ENCODE measurements at places on chromosomes 11 and 22. TPM values are rescaled to one million over a fixed set of nuclear protein-coding genes. Genes with fewer than 3 reads are reported as not detected.

GRCh38 chr11:86589204-86589603 lies 83.2 kb downstream of the ME3 start:
- no peak for DNase-seq

SPCS2 gene
- 17.1 TPM for total RNA-seq

DNA sequence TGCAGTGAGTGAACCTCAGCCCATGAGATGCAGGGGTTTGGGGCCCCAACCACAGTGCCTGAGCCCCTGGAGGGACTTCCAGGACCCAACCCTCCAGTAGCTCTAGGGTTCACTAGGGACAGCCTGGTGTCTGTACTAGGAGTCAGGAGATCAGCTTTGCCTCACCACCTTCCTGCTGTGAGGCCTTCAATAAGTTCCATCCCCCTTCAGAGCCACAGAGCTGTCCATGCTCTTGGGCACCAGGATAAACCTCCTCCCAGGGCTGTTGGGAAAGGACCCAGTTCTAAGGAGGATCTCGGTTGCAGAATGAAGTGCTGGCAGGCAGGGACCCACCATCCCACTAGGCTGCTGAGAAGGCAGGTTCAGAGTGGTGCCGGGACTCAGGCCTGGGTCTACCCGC lies 9.7 kb downstream of the ARHGEF17 start:
- no peak for DNase-seq

GRCh38 chr22:32237906-32238305 lies 17.2 kb downstream of the SLC5A4 start:
- DNase-seq: no peak

DNA sequence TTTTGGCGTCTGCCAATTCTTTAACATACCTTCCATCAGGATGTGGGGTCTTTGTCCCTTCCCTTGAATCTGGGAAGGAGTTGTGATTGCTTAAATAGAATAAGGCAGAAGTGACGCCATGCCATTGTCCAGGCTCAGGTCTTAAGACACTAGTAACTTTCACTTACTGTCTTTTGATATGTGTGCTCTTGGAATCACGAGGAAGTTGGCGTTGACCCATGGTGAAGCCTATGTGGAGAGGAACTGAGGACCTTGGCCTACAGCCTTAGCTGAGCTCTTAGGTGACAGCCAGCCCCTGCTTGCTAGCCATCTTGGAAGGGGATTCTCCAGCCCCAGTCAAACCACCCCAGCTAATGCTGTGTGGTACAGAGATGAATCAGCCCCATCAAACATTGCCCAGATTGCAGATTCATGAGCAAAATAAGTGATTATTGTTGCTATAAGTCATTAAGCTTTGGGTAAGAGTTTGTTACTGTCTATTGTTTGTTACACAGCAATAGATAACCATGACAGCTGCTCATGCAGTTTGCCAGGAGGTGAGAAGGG lies 17.6 kb upstream of the CLPB start:
- no peak for DNase-seq

- peak; percentile 8 for DNase-seq
Measured at GRCh38 chr22:19085233-19085718, 36.9 kb downstream of the DGCR2 start.

KBTBD4 gene
- total RNA-seq: 30.9 TPM

DNA sequence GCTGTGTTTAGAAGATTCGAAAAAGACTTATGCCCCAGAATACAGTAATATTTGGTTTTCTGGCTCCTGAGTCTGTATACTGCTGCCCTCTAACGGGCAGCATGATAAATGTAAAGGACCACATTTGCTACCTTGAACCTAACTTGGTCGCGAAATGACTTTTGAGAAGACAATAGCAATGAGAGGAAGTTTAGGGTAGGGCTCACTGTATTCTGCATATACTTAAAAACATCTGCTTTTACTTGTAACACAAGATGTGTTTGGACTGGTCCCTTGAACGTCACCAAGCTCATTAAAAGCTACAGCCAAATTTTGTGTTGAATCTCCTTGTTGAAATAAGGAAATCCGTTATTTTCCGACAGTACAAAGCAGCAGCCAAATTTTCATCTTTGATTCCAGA lies 309.1 kb downstream of the SWAP70 start:
- DNase-seq: peak; percentile 8

DNA sequence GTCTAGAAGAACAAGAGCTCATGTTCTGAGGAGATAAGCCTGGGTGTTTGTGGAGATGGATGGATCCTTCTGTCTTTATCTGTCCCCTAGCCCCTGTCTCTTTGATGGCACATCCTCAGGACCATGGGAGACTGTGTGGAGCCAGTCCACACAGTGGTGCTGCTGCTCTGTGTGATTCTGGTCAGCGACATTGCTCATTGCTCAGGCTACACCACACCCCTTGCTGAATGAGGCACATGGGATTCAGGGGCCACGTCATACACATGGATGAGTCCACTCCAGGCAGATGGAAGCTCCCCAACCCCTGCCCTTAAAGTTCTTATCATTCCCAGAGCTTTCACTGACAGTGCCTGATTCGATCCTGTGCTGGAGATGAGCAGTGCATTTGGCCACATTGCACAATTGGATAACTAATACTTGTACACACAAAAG lies 222.2 kb downstream of the NAV2 start:
- DNase-seq: peak; percentile 33

IL17REL gene
- total RNA-seq: not detected

DNA sequence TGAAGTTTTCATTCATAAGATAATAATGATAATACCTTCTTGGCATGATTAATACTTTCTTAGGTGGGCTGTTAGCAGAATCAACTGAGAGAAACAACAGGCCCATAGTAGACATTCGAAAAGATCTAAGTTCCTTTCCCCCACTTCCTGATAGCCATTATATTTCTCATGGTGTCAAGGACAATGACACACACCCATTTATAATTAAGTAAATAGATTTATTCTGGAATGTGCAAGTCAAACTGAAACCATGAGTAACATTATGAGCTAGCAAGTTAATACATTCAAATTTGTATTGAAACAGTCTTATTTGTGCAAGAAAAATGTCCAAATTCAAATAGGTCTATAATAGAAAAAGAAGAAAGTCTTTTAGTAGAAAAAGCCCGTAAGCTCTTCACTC lies 301.1 kb downstream of the GUCY1A2 start:
- no peak for DNase-seq

DNA sequence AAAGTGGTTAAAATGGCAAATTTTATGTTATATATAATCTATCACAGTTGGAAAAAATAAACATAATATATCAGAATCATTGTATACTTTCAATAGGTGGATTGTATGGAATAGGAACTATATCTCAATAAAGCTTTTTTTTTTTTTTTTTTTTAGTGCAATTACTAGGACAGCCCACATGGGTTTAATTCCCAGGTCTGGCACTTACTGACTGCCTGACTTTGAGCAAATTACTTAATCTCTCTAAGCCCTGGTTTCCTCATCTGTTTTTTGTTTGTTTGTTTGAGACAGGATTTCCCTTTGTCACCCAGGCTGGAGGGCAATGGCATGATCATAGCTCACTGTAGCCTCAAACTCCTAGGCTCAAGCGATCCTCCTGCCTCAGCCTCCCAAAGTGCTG lies 26.1 kb upstream of the BAIAP2L2 start:
- DNase-seq: no peak

DNA sequence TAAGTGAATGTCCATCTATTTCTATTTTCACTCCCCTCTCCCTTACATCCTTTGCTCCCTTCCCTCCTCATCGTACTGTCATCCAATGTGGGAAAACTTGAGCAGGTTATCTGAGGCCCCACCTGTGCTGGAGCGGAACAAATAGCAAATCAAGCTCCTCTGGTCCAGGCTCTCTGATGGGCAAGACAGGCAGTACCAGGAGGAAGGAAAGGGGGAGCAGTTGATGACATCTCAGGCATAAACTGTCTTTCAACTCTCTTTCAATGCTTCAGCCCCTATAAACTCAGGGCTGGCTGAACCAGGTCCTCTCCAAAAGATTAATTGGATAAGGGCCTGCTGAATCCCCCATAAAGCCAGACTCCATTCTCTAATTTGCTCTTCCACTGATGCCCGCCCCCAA lies 1.5 kb upstream of the CCKBR start:
- no peak for DNase-seq

DNA sequence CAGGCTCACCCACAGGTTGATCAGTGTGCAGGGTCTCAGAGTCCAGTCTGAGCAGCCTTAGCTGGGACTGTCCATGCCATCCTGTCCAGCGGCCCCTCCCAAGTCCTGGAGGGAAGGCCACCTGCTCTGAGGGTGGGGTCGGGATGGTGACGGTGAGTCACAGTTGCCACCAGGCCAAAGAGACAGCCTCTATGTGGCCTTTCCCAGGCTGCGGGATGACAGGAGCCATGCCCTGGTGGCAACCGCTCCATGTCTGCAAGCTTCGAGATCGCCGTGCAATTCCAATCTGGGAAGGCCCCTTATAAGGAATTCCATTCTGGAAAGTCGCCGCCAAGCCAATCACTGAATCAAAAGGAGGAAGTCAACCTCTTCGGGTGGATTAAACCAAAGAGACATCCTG lies 47.5 kb downstream of the RTL6 start:
- DNase-seq: no peak

HBB gene
- not detected for total RNA-seq

FAM118B gene
- total RNA-seq: 19.8 TPM

- peak; percentile 4 for DNase-seq
Measured at GRCh38 chr11:121352251-121352891, 59.8 kb downstream of the SC5D start.

STT3A gene
- 125 TPM for total RNA-seq

MS4A12 gene
- not detected for total RNA-seq

DNA sequence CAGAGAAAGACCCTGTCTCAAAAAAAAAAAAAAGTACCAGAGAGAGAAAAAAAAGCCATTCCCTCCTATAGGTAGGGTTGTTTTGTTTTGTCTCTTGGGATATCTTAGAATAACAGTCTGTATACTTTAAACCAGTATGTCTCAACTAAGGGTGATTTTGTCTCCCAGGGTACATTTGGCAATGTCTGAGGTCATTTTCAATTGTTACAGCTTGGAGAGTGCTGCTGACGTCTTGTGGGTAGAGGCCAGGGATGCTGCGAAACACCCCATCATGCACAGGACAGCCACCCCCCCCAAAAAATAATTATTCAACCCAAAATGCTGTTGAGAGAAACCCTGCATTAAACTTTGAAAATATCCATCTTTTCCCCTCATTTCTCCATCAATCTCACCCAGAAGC lies 56.1 kb upstream of the CRTAM start:
- DNase-seq: no peak

GRCh38 chr22:39897841-39898240 lies 3.0 kb upstream of the GRAP2 start:
- no peak for DNase-seq

DNA sequence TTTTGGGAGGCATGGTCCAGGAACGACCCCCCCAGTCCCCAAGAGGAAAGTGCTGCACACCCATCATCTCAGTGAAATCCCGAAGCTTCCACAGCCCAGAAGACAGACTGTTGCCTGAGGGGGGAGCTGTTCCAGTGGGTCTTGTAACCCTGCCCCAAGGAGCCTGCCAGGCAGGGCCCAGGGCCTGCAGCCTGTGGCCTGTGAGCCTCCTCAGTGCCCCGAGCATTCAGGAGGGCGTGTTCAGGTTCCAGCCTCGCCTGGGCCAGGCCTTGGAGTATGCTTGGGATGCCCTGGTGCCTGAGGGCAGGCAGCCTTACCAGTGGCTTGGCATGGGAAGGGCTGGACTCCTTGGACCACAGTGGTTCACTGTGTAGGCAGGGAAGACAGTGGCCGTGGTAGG lies 18.0 kb upstream of the CABP2 start:
- DNase-seq: no peak

DNA sequence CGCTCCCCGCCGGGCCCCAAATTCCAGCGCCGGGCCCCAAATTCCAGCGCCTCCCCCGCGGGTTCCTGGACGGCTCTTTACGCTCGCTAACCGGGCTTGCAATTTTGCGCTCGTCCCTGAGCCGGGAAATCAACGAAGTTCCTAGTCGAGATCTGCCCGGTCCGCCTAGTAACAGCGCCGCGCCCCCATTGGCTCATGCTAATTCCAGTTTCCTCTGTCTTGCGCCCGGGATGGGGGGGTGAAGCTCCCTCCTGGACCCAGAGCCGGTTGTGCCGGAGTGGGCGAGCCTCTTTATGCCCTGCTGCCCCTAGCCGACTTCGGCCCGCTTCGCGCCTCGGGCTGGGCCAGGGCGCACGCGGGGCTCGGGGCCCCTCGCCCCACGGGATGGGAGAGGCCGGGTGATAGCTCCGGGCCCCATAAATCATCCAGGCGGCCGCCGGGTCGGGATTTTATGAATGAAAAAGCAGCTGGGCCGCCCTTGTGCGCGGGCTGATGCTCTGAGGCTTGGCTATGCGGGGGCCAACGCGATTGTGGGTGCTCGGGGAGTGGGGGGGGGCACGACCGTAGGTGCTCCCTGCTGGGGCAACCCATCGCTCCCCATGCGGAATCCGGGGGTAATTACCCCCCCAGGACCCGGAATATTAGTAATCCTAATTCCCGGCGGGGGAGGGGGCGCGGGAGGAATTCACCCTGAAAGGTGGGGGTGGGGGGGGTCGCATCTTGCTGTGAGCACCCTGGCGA lies 1.8 kb upstream of the CCND1 start:
- peak; percentile 98 for DNase-seq

CLTCL1 gene
- 1.5 TPM for total RNA-seq

- no peak for DNase-seq
Measured at GRCh38 chr11:3861683-3862082, 6.2 kb downstream of the STIM1 start.

GRCh38 chr11:118607401-118608359 lies at the start of gene PHLDB1:
TSS of gene PHLDB1 (plus strand) at chr11:118607615. CDS start at chr11:118613837, 6,222 bp downstream.
- DNase-seq: peak; percentile 72

GRCh38 chr11:85540635-85541205 lies 86.4 kb downstream of the DLG2 start:
- no peak for DNase-seq
